Heart right ventricle (tissue), 16 donors: ENCODE measurements at places on chromosomes 6 and 20.

DNA sequence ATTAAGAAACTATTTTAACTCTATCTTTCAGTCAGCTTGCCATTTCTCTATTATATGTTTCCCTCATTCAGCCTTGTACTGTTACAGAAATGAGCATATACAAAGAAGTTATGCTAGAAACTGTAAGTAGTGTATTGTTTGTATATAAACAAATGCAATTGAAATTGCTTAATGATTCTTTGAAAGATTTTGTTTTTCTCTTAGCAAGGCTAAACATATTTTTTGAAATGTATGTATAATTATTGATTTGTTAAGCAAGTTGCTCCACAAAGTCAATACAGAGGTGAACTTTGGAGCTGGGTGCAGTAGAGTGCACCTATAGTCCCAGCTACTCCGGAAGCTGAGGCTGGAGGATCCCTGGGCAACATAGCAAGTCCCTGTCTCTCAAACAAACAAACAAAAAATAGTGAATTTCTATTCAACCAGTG lies 253.6 kb downstream of the RNGTT start:
- DNase-seq = no peak

GRCh38 chr20:7790189-7790588 lies 150.1 kb downstream of the HAO1 start:
- DNase-seq = no peak

- peak; percentile 32 for DNase-seq
Measured at GRCh38 chr6:17919496-17919895, 67.9 kb downstream of the KIF13A start.

- no peak for DNase-seq
Measured at GRCh38 chr6:49528571-49528970, 21.9 kb upstream of the C6orf141 start.

- no peak for DNase-seq
Measured at GRCh38 chr6:14053811-14054210, 63.8 kb upstream of the CD83 start.

DNA sequence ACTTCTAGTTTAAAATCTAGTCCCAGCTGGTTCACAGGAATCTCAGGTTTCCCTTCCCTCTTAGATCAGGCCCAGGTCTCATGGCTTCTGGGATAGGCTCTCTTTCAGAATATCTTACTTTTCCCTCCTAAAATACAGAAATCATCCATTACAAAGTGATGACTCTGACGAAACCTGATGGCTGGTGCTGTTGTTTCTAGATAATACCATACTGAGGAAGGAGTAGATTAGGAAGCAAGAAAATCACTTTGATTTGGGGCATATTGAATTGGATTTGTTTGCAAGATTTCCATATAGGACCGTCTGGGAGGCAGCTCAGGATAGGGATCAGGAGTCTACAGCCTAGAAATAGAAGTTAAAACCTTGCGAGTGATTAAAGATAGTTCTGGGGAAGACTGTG lies 3.6 kb downstream of the ZKSCAN3 start:
- DNase-seq = no peak

GRCh38 chr20:59151820-59152219 lies 11.8 kb upstream of the ZNF831 start:
- DNase-seq = no peak

- no peak for DNase-seq
Measured at GRCh38 chr6:10522929-10523573, 1.9 kb downstream of the GCNT2 start.

- DNase-seq = peak; percentile 44
Measured at GRCh38 chr6:3247255-3248146, 11.2 kb upstream of the PSMG4 start.

- DNase-seq = no peak
Measured at GRCh38 chr20:59455402-59456341, 148.7 kb upstream of the PHACTR3 start.

DNA sequence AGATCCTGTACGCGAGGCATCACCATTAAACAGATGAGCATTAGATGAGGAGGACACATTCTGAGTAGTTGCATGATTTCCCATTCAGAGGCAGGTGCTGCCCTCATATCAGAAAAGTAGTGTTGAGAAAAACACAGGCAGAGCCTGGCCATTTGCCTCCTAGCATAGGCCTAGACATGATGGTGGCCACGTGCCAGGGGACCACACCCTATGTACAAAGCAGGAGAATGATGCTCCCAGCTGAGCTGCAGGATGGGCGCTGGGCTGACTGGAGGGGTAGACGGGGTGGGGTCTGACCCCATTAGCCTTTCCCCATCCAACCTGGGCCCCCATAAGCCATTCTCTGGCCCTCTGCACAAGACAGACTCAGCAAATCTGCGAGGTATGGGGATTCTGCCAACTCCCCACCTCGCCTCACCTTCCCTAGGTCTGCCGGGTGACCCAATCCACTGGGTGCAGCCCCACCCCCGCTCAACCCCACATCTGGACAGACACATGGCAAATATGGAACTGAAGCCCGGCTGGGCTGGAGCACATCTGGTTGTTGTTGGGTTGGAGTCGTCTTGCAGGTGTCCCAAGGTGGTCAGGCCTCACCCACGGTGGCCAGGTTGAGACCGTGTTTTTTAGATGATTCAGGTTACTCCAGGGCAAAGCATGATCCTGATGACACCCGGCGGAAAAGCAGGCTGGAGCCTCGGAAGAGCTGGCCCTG lies 13.9 kb downstream of the PI16 start:
- DNase-seq = no peak

DNA sequence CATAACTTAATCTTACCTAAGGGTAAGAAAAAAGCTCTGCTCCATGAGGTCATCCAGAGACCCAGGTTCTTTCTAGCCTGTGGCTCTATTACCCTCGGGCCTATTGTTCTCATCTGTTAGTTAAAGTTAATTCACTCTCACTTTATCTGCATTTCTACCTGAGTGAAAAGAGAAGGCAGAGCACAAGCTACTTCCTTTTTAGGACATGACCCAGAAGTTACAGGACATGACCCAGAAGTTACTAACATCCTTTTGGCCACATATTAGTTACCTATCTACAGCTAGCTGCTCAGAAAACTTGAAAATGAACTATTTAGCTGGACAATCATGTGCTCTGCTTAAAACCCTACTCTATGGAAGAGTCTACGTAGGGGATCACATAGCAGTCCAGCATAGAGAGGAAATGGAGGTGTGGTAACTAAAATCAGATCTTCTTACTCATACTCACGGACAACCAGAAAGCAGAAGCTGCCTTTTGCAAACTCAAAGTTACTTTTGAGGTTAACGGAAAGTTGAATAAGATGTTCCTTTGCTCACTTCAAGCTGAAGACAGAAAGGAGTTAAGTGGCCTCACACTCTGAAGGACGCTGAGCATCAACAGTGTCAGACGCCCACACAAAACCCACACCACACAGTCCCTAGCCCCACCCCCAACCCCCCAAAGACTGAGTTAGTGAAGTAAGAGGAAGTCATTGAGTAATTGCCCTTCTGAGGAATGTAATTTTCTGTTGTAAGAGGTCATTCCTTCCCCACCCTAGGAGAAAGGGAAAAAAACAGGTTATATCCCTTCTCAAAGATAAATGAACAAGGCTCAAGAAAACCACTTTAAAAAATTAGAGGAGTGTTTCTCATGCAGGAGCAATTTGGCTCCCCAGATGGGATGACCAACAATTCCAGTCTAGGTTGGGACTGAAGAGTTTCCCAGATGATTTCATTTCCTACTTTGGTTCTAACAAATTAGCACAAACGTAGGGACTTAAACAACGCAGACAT lies 45.9 kb upstream of the TAB2 start:
- DNase-seq = no peak

- DNase-seq = no peak
Measured at GRCh38 chr6:7554533-7555275, 13.2 kb downstream of the DSP start.

DNA sequence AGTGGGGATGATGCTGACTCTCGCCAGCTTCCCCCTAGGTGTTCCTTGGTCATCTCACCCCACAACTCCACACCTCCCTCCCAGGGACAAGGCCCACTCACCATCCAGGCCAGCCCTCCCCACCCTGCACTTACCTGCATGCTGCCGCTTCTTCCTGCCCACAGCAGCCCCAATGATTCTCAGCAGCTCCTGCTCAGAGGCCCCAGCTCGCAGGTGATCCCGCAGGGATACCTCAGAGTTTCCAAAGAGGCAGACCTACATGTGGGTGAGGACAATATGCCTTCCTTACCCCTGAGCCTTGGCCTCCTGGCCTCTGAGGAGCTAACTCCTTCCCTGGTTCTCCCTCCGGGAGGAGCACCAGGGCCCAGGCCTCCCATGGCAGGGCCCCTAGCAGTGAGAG lies 24.6 kb downstream of the MOCS1 start:
- no peak for DNase-seq

DNA sequence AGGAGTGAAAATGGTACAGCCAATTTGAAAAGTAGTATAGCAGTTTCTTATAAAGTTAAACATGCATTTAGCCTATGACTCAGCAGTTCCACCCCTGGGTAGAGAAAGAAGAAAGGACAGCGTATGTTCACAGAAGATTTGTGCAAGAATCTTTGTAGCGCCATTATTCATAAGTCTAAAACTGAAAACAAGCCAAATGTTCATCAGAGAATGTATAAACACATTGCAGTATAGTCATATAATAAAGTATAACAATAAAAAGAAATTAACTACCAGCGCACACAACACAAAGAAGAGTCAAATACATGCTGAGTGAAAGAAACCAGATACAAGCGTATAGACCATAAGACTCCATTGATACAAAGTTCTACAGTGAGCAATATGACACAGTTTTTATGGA lies 294.0 kb downstream of the SAMD5 start:
- no peak for DNase-seq

DNA sequence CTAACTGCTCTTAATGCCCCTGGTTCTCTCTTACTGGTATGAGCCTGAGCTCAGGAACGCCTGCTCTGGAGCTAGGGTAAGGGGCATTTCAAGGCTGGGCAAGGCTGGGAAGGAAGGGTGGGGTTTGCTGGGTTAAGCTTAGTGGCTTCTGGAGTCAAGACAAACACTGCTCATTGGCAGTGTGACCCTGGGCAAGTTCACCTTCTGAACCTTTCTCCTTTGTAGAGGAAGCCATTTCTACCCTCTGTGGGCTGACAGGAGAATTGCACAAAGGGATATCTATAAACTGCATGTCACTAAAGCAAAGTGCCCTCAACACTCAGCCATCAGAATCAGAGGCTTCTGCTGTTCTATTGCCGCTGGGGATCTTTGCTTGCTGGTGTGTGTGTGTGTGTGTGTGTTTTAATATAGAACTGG lies 20.3 kb upstream of the LRRN4 start:
- DNase-seq = peak; percentile 41

- DNase-seq = no peak
Measured at GRCh38 chr6:56953597-56954402, 1.1 kb upstream of the BEND6 start.

DNA sequence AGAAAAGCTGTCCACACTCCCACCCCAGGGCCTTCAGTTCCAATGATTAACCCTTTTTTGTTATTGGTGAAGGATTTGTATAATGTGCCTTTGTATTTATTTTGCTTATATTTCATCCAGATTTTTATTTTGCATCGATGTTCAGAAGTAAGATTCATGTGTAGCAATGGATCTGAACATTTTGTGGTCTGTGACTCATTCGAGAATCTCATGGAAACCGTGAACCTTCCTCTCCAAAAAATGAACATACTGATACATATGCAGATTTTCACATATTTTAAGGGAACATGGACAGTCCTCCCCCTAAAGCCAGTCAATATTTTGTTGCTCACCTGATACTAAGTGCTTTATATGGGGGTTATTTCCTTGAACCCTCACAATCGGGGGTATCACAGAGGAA lies 421.8 kb upstream of the SOX4 start:
- no peak for DNase-seq

DNA sequence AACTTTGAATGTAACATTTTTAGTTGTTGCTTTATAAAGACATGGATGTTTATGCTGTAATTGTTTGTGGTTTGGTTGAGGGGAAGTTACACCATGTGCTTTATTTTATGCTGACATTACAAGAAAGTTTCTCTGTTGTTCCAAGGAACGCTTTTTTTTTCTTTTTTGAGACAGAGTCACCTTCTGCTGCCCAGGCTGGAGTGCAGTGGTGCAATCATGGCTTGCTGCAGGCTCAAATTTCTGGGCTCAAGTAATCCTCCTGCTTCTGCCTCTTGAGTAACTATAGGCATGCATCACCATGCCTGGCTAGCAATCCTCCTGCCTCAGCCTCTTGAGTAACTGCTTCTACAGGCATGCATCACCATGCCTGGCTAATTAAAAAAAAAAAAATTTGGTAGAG lies 21.0 kb upstream of the IFNGR1 start:
- no peak for DNase-seq

DNA sequence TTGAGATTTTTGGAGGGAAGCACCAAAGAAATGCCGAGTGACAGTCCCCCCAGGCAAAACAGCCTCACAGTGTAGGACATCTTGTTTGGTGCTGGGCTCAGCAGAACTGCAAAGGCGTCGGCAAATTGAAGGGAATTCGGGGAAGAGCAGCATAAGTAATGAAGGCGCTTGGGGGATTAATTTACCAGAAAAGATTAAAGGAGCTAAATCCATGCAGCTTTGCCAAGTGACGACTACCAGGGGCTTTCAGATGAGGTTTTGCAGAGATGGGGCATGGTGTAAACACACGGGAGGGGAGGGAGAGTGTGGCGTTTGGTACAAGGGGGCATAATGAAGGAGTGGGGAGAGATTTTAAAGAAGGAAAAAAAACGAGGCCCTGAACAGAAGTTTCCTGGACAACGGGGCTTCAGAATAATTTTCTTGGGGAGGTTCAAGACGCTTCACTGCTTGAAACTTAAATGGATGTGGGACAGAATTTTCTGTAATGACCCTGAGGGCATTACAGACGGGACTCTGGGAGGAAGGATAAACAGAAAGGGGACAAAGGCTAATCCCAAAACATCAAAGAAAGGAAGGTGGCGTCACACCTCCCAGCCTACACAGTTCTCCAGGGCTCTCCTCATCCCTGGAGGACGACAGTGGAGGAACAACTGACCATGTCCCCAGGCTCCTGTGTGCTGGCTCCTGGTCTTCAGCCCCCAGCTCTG lies 45.4 kb upstream of the CDH22 start:
- no peak for DNase-seq

DNA sequence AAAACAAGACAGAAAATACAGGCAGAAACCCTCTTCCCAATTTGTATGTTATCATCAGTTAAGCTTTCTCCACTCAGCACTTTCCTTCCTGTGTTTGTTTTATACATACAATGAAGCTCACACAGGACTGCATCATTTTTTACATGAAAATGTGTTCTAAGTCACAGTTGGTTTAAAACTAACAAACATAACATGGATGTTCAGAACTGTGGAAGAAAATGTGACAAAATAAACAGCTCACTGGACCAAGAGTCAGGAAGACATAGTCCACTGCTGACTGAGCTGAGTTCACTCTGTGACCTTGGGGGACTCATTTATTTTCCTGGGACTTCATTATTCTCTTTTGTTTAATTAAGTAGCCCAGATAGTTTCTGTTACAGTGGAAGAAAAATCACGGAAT lies 331.5 kb downstream of the SYNE1 start:
- DNase-seq = no peak

DNA sequence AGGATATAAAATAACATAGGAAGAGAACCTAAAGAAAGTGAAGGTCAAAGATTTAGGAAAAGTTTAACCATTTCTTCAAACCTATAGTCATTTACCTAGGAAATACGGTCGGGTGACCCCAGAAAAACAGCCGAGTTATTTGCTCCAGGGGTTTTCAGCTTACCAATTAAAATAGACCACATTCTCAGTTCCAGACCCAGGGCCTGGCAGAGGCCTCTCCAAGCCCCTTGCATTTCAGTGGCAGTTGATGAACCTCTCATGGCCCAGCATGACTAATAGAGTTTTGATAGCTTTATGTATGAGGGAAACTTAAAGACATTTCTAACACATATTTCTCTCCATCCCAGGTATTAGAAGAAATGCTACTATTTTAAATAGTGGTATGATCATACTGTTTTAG lies 113.5 kb downstream of the OGFRL1 start:
- no peak for DNase-seq

GRCh38 chr20:25489221-25489871 lies 81.9 kb downstream of the GINS1 start:
- DNase-seq = no peak
